Stimulated activated CD8-positive, alpha-beta memory T cell treated with anti-CD3 and anti-CD28 coated beads, Interleukin-12 subunit alpha, Interleukin-12 subunit beta, amount 100 ng/mL, for 4 hours (primary cell): ENCODE measurements at places on chromosomes 11 and 22.

GRCh38 chr11:34620820-34621792, at the start of gene EHF:
TSS of gene EHF (plus strand) at chr11:34621093. CDS start at chr11:34642631, 21,538 bp downstream.
- no peak for DNase-seq

DNA sequence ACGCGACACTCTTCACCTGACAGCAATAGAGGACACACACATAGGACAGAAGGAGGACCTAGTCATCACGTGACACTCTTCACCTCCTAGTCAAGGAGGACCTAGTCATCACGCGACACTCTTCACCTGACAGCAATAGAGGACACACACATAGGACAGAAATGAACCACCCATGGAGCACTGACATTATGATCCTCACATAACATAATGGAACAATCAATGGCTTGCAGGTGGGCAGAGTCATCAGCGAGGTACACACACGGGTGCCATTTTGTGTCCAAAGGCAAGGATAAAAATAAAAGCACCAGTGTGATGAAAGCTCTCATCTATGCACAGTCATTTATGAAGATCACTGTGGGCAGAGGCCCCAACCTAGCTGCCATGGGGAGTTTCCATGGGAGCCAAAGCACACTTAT, 354.7 kb downstream of the LARGE1 start:
- DNase-seq, result no peak

DNA sequence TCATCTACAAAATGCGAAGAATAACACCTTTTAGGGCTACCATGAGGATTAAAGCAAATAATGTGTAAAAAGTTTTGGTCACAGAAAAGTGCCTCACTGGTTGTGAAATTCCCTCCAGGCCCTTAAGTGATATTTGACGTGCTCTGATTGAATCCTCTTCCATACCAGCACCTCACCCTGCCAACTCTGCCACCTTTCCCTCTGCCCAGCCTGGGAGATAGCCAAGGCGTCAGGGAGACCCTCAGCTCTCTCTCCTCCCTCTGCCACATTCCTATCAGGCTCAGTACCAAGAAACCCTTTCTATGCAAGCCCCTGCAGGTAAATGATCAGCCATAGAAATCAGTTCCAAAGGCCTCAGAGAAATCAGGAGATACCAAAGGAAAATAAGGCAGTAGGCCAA, 21.4 kb downstream of the PLEKHA7 start:
- DNase-seq, result no peak

DNA sequence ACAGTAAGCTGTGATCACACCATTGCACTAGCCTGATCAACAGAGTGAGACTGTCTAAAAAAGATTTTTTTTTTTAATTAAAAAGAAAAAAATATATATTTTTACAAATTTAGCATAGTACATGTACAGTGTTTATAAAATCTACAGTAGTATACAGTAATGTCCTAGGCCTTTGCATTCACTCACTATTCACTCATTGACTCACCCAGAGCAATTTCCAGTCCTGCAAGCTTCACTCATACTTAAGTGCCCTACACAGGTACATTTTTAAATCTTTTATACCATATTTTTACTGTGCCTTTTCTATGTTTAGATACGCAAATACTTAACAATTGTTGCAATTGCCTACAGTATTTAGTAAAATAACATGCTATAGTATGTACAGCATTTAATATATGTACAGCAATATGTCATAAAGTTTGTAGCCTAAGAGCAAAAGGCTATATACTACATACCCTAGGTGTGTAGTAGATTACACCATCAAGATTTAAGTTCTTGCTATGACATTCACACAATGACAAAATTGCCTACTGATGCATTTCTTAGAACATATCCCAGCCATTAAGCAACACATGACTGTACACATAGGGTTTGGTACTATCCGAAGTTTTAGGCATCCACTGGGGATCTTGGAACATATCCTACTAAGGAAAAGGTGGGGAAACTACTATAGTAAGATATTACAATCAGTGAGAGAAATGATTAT, 22.8 kb downstream of the PIK3C2A start:
- no peak for DNase-seq

DNA sequence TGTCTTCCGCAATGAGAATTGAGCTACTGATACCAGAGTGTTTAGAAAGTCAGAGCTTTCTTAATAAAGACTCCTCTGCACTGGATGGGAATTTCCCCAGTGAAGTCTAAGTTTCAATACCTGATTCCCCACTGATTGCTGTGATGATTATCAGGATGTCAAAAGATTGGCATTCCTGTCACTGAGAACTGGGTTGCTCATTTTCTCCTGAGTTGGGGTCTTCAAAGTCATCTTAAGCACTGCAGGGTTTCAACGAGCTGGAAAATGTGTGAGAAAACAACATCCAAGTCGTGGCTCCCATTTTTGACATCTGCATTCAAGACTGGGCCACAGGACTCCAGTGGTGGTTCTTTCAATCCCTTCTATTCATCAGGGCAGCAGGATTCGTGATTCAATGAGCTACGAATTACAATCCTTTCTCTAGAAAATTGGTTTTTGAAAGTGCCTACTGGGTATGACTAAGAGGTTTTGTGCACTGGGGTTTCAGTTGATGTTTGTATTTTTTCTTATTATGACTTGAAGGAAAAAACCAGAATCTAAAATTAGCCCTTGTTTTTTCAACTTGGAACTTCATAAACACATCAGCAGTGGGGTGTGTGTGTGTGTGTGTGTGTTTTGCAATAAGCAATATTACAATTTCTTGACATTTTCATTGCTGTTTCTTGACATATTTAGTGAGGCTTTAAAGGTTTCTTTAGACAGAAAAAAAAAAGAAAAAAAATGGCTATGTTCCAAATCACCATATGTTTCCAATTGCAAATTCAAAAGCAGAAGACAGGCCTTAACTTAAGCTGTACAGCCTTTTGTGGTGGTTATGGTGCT, 233.0 kb downstream of the FAM76B start:
- no peak for DNase-seq

DNA sequence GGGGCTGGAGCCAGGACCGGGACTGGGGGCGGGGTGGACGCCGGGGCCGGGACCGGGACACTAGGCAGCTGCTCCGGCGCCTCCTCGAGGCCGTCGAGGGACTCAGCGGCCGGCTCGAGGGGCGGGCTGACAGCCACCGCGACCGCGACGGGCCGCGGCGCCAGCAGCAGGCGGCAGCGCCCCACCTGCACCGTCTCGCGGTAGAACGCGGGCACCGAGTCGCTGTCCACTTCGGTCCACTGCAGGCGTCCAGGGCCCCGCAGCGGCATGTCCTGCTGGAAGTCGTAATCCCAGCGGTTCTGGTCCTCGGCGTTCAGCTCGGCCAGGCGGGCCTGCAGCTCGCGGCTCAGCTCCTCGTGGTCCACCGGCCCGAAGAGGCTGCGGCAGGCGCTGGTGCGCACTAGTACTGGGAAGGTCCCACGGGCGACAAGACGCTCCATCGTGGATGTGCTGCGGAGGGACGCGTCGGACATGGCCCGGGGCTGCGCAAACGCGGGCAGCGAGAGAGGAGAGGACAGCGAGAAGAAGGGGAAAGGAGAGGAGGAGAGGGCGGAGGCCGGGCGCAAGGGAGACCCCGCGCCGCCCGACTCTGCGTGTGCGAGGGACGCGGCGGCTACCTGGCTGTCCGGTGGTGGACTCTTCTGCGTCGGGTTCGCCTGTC, 428 bp downstream of the CDKN1C start:
- DNase-seq, result no peak
